RPMI7951 (cell line): ENCODE measurements at places on chromosomes 1 and 21.

DNA sequence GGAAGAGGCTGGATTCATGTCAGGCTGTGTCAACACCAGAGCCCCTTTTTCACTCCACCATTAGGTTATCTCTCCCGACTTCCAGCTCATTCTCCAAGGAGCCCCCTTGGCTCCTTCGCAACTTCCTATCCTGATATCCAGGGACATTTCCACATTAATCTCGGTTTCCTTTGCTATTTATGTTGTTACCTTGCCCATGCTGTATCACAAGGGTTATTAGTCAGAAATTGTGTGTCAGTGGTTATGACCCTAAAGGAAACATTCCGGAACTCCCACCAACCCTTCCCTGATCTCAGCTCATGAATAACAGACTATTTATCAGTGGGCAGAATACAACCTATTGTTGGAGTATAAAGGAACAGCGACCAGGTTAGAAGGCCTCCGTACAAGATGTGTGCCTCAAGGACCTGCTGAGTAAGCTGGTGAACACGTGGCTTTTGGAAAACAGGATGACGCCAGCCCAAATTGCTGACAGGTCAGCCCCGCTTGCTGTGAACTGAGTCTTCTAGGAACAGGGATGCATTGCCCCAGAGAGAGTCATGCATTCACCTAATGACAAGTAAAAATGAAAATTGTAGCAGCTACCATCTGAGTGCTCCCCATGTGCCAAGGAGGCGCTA, 121.5 kb downstream of the PLPP3 start:
- DNase-seq = no peak

DNA sequence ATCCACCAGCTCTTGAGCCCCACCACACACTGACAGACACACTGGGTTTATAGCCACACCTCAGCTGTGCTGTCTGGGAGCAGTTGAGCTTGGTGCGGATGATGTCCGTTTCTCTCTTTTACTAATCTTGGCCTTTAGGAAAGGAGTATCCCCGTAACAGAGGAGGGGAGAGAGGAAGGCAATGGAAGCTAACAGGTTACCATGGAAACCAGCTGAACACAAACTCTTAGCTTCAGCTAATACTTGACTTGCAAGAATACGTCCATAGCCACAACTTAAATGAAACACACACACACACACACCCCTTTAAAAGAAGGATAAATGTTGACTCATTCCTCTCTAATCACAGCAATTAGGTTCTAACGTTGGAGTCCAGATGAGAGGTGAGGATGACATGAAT, 28.0 kb upstream of the LRRN2 start:
- no peak for DNase-seq

DNA sequence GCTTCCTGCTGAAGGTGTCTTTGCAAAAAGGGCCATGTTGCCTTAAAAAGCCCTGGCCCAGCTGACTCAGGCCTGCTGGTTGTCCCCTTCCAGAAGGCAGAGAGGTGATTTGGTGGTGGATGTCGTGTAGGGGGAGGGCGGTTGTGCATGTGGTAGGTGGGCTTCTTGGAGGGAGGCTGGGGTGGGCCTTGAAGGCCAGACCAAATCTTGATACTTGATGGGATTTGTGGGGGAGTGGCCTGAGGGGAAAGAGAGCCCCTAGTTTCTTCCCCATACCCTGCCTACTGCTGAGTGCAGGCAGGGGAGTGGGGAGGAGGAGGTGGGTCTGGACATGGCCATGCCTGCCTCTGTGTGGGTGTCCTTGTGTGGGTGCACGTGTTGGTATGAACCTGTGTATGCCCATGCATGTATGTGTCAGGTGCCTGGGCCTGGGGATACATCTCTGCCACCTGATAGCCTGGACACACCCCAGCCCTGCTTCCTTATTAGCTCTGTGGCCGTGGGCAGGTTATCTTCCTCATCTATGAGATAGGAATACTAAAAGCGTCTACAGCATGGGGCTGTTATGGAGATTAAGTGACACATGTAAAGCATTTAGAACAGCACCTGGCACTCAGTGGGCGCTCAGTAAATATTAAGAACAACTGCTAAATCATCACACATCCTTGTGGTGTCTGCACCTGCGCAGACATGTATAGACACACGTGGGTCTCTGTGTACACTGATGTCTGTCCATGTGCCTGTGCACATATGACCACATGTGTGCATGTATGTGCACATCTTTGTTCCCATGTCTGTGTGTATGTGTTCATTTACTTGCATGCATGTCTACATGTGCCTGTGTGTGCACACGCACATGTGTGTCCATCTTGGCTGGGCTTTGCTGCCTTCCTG, 17.0 kb downstream of the FAM151A start:
- DNase-seq = no peak

DNA sequence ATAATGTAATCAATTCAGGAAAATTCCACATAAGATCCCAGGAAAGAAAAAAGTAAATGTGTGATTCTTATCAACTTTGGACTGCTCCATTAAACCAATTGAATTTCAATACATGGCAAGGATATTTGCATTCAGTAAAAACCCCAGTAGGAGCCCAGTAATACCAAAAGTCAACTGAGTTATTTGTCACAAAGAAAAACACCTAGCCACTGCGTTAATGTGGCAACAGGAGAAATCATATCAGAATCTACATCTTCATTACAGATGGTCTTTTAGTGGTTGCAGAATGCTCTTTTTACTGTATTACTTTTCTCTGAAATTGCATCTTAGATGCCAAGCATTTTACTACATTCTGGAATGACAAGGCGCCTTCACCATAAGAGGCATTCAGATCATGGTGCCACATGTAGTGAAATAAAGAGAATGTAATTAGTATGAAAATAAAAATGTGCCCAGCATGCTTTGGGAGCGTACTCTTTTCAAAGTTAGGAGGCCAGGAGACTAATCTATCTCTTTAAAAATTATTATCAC, 180.7 kb downstream of the PATJ start:
- no peak for DNase-seq

DNA sequence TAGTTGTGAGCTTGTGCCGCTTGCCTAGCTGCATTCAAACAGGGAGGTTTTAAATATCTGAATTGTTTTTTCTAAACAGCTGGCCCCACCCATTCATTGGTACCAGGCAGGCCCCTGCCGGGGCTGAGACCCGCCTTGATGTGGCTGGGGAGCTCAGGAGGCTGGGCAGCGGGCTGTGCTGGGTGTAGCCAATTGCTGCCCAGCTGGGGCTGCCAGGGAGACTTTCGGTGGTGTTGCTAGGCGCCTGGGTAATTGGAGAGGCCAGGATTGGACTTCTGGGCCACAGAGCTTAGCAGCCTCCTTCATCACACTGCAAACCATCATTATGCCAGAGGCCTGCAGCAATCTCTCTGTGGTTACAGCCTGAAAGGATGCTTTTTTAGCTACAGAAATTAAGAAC, 12.2 kb downstream of the RHBDL2 start:
- peak; percentile 20 for DNase-seq

- peak; percentile 89 for DNase-seq
These were observed 6.1 kb upstream of the PLA2G5 start for GRCh38 chr1:20063861-20064292.

GRCh38 chr1:154335025-154335714, 9.8 kb downstream of the ATP8B2 start:
- DNase-seq = peak; percentile 75
